ENCODE measurements at places on chromosomes 2 and 18.

GRCh38 chr2:64955467-64955866 is 33.7 kb upstream of the SLC1A4 start:
- DNase-seq: no peak

GRCh38 chr2:238920601-238921001 is 72.7 kb downstream of the TWIST2 start:
- DNase-seq: no peak

DNA sequence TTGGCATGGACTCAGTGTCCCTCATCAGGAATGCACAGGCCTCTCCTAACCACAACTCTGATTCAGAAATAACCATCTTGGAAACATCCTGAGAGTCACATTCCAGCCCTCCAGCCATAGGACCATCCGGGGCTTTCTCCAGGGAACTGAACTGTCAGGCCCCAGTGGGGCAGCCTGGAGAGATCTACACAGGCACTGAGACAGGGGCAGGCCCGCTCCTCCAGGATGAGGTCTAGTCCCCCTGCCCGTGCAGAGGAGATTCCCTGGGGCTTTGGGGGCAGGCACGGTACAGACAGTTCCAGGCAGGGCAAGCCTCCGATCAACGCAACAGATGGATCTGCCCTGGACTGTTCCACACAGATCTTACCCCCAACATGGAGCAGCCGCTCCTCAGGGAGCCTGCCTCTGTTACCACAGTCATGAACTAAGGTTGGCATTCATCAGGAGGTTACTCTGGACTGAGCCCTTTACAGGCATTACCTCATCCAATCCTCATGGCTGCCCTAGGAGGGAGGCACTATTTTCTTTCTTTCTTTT is 12.0 kb downstream of the KCNK3 start:
- DNase-seq: no peak

- DNase-seq: no peak
Observed at GRCh38 chr2:9292426-9292825, 85.8 kb downstream of the ASAP2 start.

GRCh38 chr18:24878289-24878688 is 417.9 kb downstream of the HRH4 start:
- no peak for DNase-seq

- DNase-seq: no peak
Observed at GRCh38 chr2:99389946-99390345, 52.8 kb downstream of the EIF5B start.

GRCh38 chr2:75204833-75205232 is 5.5 kb upstream of the TACR1 start:
- DNase-seq: no peak

DNA sequence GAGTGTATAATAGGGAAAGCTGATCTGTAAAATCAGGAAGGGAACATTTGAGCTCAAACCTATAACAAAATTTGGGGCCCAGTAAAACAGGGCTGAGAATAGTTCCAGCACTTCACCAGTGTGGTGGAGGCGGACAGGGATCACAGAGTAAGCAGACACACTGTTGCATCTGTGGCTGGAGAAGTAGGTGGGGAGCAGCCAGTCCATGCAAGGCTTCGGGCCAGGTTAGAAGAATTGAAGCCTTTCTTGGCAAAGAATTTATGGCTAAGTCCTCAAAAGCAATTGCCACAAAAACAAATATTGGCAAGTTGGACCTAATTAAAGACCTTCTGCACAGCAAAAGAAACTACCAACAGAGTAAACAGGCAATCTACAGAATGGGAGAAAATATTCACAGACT is 93.8 kb upstream of the ZBTB14 start:
- no peak for DNase-seq

- no peak for DNase-seq
Observed at GRCh38 chr2:74873678-74874640, 40.0 kb downstream of the HK2 start.

- no peak for DNase-seq
Observed at GRCh38 chr18:44911260-44911659, 230.6 kb downstream of the SETBP1 start.

DNA sequence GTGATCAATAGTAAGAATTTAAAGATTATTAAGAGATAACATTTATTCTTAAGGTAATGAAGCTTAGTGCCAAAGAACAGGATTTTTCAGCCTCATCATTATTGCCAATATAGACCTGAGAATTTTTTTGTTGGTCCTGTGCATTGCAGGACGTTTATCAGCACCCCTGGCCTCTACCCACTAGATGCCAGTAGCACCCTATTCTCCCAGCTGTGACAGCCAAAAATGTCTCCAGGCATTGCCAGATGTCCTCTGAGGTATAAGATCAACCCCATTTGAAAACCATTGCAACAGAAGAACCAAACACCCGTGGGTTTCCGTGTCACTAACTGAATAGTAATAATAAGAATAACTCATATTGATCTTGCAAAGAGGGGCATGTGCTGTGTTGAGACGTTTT is 700.0 kb upstream of the SOX11 start:
- DNase-seq: no peak

DNA sequence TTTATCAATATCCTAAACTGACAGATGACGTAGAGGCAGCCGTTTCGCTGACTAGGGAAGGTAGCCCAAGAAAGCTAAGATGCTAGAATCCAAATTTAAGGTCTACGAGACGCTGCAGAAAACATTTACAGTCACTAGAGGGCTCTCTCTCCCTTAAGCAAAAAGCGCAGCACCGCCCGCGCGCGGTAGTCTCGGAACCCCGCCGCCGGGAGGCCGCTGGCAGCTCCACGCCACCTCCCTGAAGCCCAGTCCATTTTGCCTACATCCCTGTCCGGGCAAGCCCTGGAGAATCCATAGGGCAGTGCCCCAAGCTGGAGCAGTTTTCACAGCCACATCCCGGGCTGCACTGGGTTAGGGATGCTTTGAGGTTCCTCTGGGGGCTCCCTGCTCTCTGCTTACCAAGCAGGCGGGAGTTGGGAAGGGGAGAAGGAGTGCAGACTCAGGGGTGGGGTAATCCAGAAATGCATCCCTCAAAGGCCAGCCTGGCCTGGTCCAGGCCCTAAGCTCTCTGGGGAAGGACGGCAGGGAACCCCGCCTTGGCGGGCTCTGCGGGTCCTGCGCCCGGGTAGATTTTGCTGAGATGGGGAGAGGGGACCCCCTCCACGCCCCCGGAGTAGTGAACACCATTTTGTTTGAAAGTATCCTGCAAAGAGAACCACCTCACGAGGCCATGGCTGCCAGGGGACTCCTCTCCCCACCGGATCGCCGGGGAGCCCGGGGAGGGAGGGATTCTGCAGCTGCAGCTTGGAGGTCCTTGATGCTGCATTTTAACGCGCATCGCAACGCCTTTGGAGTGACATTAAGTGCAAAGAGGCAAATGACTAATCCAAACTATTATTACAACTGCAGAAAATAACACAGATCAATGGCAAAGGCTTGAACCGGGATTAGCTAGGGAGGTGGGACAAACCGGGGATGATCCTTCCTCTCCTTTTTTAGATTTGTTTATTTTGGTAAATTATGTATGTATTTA is 1.3 kb upstream of the DPYSL5 start:
- peak; percentile 81 for DNase-seq

DNA sequence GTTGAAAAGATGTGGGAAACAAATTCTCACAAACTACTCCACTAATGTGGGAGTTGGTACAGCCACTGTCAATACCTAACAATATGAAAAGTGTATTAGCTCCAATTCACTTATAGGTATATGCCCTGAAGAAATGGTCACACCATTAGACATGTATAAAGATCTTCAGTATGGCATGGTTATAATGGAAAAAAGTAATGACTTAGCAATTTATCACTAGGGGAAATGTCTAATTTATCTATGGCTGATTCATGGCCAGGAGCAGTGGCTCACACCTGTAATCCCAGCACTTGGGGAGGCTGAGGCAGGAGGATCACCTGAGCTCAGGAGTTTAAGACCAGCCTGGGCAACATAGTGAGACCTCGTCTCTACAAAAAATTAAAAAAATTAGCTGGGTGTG is 52.5 kb downstream of the UGP2 start:
- no peak for DNase-seq

GRCh38 chr2:164080486-164080885 is 344.7 kb upstream of the FIGN start:
- DNase-seq: no peak

GRCh38 chr18:77131652-77132368 is 773 bp downstream of the MBP start:
- peak; percentile 21 for DNase-seq

DNA sequence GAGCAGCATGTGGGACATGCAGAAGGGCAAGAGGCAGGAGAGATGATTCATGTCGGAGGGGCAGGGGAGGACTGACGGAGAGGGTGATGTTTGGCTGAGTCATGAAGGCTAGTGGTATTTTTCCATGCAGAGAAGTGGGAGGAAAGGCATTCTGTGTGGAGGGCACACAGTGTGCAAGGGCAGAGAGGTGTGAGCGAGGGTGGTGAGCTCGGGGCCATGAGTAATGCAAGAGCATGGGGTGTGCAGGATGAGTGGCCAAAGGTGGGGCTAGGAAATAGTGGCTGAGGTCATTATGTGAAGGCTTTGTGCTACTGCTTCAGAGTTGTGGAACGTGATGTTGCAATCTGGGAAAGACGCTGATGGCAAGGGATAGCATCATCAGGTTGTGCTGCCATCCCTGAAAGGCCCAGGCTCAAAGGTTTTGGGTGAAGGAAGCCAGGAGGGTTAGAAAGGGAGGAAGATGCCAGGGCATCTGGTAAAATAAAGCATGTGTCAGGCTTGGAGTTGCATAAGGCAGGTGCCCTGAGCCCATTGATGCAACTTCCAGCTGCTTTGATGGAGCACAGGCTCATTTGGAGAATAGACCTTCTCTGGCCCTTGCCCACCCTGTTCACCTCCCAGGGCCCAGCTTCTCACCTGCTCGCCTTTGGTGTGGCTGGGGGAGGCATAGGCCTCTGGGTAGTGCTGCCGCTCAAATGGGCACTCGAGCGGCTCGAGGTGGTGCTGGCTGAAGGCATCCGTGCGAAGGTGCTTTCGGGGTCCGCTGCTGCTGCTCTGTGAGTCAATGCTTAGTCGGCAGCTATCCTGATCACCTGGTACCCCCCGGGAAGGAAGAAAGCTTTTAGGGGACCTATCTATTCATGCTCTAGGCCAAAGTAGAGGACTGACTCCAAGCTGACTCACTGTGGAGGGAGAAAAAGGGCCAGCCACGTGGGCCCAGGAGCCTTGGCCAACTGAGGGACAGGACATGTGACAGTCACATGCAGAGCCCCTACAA is 37.5 kb downstream of the PAX8 start:
- DNase-seq: no peak

DNA sequence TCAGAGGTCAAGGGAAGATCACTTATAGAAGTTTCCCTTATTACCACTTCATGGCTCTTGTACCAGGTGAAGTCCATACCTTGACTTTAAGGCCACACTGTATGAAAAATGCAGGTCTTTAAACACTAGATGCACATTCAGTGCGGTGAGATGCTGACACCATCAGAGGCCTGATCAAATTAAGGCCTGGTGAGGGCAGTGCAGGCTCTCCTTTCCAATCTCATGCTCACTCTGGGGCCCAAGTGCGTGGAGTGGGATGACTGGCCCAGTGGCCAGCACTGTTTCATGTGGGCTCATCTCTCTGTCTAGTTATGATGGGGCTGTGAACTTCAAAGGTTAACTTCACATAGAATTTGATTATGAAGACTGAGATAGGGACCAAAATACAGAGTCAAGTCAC is 281.1 kb downstream of the SLC4A3 start:
- DNase-seq: no peak

- no peak for DNase-seq
Observed at GRCh38 chr2:73218298-73218697, 4.3 kb downstream of the SMYD5 start.

DNA sequence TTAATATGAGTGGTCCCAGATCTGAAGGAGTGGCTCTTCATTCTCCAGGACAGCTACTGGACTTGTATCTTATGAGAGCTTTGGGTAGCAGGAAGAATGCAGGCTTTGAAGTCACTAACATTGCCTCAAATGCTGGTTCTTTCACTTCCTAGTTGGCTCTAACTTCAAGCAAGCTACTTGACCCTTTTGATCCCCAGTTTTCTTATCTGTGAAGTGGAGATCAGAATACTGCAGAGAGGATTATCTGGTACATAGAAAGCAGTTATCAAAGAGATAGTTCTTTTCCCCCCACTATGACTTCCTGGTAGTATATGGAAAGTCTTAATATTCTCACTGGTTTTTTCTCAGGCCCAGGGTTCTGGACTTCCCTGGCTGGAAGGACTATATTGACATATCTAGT is 3.4 kb upstream of the PLCL1 start:
- no peak for DNase-seq

- DNase-seq: no peak
Observed at GRCh38 chr2:37301408-37301807, 23.2 kb downstream of the PRKD3 start.

DNA sequence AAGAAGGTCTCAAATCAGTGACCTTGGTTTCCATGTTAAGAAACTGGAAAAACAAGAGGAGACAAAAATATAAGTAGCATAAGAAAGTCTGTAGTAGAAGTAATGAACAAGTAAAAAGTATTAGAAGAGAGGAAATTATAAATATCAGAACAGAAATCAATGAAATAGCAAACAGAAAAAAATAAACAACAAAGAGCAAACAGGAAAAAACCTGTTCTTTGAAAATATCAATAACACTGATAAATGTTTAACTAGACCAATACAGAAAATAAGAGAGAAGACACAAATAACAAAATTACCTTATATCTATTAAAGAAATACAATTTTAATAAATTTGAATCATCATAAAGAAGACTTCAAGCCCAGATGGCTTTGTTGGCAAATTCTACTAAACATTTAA is 113.3 kb downstream of the MAIP1 start:
- DNase-seq: no peak

DNA sequence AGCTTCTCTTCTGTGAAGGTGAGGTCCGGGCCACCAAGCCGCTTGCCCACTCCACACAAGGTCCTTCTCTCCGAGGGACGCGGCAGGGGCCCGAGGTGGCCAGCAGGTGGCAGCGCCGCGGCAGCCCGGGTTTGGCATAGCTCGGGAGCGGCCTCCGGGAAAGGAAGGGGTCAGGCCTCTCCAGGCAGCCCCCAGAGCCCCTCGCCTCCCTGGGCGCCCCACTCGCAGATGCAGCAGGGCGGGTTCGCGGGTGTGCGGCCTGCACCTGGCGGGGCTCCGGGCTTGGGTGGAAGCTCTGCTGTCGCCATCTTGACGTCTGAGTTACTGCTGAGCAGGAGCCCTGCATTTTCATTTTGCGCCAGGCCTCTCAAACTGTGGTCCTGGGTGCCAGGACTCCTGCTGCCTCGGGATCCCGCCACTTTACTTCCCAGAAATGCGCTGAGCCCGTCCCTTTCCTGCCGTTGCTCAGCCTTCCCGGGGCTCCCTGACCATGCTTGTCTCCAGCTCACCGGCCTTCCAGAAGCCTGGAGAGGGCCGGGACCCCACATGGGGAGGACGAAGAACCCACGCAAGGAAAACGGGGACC is 18.6 kb upstream of the NCL start:
- no peak for DNase-seq

GRCh38 chr2:26399771-26400376 is 1.8 kb upstream of the DRC1 start:
- no peak for DNase-seq

Measured in NCI-H1105 (cell line).